Activated naive CD8-positive, alpha-beta T cell treated with anti-CD3 and anti-CD28 coated beads, Interleukin-2, amount 50 U/mL, for 16 hours (primary cell): ENCODE measurements at places on chromosomes 2 and 18.

DNA sequence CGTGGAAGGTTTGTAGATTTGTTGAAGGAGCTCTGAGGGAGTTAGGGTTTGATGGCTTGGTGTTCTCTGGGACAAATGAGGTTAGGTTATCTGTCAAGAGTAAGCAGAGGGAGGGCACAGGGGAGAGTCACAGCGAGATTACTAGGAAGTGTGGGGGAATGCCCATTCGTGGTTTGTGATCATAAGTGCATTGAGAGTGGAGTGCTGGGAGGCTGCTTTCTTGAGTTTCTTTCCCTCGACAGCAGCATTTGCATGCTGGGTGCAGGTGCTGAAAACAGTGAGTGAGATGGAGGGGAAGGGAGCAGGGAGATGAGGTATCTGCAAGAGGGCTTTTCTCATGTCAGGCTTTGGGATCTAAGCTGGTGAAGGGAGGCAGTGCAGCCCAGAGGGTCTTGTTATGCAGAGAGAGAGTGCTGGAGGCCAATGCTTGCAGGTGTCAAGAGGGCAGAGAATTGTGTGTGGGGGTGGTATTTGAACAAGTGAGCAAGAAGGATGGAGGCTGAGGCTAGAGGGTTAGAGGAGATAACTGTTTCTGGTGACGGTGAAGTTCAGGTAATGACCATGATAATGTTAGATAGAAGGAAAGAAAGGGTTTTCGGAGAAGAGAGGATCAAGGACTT, 8.8 kb downstream of the RALB start:
- no peak for DNase-seq

DNA sequence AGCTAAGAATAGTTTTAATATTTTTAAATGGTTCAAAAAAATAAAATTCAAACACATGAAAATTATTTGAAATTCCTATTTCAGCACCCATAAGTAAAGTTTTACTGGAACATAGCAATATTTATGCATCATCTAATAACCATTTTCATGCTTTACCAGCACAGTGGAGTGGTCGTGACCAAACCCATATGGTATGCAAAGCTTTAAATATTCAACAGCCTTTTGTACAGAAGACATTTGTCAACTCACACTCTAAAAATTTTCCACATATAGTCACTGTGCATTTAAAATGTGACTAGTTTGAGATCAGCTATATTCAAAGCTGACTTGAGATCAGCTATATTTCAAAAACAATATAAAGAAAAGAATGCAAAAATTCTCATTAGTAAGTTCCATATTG, 46.2 kb downstream of the PUM2 start:
- DNase-seq, result no peak

GRCh38 chr18:79068341-79068936, 755 bp upstream of the ATP9B start:
- no peak for DNase-seq

DNA sequence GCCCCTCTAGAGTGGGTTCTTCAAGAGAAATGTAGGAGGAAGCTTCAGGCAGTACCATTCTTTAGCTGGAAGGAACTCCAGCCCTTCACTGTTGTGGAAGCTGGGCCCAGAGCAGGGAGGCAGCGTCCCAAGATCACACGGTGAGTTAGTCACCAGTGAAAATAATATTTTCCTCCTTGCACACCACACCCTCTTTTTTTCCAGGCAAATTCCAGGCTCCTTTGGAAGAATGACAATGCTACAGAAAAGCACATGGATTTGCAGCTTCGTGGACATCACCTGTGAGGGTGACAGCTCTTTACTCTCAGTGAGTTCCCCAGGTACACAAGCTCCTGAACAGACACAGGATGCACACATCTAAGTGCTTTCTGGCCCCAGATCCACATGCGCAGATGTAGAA, 157.1 kb downstream of the COL6A3 start:
- no peak for DNase-seq

GRCh38 chr2:134774786-134775641, 56.2 kb upstream of the TMEM163 start:
- DNase-seq, result no peak

GRCh38 chr2:24908461-24908901, 11.6 kb downstream of the ADCY3 start:
- DNase-seq, result no peak

DNA sequence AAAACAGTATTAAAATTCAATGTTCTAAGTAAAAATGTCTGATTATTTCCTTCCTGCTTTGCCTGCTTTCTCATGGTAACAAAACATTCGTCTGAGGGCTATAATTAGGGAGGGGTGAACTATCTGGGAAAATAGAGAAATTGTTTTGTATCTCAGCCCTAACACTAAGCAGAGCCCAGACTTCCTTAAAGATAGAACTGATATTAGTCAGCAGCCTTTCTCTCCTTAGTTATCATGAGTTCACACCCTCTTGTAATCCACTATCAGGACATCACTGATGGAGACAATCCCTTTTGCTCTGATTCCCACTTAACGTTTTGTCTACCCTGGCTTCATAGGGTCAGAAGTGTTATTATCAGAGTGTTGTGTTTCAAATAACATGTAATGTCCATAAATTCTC, 701.1 kb upstream of the ZEB2 start:
- DNase-seq, result no peak

DNA sequence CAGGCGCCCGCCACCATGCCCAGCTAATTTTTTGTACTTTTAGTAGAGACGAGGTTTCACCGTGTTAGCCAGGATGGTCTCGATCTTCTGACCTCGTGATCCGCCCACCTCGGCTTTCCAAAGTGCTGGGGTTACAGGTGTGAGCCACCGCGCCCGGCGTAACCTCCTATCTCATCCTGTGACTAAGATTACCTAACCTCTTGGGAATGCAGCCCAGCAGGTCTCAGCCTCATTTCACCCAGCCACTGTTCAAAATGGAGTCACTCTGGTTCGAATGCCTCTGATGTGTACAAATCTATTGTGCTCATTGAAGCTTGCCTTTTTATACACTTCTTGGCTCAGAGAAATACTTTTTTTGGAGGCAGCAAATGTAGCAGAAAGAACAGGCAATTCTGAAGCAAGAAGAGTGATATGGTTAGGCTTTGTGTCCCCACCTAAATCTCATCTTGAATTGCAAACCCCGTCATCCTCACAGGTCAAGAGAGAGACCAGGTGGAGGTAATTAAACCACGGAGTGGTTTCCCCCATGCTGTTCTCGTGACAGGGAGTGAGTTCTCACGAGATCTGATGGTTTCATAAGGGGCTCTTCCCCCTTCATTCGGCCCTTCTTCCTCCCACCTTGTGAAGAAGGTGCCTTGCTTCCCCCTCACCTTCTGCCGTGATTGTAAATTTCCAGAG, 60.6 kb downstream of the SLC4A3 start:
- DNase-seq, result no peak

GRCh38 chr2:42810971-42811811, 18.8 kb upstream of the HAAO start:
- no peak for DNase-seq

DNA sequence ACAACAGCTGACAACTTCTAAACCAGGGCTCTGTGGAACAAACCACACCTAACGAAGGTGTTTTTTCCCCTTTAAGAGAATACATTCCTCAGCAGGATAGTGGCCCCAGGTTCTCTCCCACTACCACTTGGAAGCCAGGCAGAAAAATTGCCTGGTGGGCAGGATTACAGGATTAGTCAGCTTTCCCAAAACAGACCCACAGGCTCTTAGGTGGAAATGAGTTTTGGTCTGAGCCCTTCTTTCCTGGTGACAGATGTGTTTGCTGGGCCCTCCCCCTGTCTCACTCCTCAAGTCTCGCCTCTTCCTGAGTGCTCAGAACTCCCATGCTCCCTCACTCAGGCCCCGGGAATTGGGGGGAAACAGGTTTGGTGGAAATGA, 139.4 kb upstream of the HAAO start:
- DNase-seq, result no peak

DNA sequence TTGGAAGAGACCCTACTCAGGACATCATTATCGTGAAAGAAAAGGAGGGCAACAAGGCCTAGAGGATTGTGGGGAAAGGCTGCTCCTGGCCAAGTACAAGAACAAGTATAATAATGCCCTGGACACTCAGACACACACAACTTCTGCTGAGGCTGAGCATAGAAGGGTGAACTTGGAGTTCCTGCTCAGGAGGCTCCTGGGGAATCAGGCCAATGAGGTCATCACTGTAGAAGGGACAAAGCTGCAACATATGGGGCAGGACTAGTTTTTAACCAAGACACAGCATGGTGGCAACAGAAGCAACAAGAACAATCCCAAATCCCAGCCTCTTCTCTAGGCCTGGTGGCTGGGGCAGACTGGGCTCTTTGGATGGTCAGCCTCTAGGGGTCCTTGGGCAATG, 102.6 kb downstream of the POLR1A start:
- no peak for DNase-seq

GRCh38 chr2:229748950-229749349, 34.6 kb upstream of the DNER start:
- DNase-seq, result no peak

DNA sequence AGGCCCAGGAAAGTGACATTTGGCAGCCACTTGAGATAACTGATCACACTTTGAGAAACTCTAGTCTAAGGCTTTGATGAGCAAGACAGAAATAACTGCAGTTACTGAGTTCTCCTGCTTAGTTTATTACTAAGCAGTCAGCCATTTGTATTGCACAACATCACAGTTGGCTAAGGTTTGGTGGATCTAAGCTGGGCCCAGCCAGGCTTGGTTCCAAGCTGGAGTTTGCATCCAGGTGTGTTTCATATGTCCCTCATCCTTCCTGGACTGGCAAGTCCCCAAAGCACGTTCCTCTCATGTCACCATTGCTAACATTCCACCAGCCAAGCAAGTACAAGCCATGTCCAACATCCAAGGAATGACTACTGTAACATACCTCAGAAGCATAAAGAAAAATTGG, 71.3 kb upstream of the ZNF532 start:
- no peak for DNase-seq

DNA sequence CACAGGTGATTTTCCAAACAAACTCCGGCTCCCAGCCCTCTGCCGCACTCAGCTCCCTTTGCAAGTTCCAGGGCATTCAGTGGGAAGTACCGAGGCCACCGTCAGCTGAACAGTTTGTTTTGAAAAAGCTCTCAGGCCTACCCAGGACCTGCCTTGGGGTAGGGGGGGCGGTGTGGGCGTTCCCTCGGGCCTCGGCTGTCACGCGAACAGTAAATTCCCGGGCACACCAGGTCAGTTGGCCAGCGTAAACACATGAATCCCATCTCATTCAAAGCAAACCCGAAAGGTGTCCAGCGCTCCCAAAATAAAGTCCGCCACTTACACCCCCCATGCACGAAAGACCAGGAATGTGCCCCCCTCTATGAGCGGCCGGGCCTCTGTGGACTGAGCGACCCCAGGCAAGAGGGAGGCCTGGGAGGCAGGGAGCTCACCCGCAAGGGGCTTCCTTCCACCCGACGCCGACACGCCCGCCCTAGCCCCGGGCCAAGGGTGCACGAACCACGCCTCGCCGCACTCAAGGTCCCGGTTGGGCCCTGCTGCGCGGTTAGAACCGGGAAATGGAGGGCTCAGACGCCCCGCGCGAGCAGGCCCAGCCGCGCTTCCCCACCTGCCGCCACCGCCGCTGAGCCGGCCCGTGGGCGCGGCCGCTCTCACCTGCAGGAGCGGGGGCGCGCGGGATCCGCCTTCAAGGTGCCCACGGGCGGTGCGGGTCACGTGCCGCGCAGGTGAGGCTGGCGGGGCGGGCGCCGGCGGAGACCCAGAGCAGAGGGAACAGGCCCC, at the start of gene WDSUB1:
TSS of gene WDSUB1 (minus strand) at position 775 of the 780 bp plus-strand sequence. CDS start 3,634 bp downstream, outside the sequence.
- no peak for DNase-seq

DNA sequence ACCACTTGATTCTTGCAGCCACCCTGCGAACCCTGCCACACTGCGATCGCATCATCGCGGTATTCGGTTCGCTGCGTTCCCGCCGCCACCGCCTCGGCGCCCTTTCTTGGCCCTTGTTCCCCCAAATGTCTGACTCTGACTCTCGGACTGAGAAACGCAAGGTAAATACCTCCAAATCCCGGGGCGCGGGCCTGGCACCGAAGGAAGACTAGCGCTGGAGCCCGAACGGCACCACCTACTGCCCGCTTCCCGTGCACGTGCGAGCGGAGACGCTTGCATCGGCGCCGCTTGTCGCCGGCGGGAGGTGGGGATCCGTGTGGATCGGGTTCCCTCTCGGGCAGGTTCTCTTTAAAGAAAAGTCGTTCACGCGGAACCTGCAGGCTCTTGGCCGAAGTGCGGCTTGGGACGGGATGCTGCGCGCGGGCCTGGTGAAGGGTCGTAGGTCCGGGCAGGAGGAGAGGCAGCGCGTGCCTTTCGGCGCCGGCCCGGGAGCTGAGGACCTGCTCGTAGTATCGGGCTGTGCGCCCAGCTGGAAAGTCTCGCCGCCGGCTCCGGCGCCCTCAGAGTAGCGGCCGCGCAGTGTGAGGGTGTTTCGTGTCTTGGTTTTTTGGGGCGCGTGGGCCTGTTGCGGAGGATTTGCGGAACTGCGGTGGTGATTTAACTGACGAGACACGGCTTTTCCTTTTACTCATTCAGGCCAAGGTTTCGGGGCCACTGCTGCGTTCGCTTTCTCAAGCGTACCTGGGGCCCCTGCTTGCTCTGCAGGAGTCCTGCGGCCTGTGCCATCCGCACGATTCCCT, 514 bp downstream of the BCL2L11 start:
- no peak for DNase-seq

GRCh38 chr2:223586261-223586660, 15.9 kb downstream of the SCG2 start:
- no peak for DNase-seq

- DNase-seq, result no peak
These were observed 1363.6 kb upstream of the CHAC2 start for GRCh38 chr2:52404046-52404445.

GRCh38 chr2:216554755-216555154, 56.1 kb downstream of the RPL37A start:
- no peak for DNase-seq

DNA sequence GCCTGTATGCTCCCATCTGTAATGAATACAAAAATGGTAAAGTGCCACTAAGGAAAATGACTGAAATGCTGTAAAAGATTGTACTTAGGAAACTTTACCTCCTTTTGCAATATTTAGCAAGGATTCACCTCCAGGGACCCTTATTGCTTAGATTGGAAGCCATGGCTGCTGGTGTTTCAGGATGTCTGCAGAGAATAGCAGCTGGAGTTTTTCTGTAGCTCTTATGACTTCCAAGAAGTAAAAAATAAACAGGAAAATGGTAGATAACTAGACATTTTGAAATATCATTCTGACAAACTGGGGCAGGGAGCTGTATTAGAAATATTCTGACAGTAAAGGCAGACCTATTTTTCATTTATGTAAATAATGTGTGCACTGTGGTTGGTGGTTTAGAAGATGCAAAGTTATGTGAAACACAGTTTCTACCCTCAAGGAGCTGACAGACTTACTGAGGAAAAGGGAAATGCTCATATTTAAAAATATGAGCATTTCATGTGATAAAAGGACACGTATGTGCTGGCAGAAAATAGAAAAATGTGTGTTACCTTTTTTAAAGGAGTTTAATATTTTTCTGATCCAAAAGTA, 224.9 kb upstream of the BOD1L2 start:
- DNase-seq, result no peak

- DNase-seq, result no peak
These were observed 22.0 kb upstream of the MAP4K4 start for GRCh38 chr2:101675512-101675911.

GRCh38 chr2:30267161-30267975, 36.0 kb downstream of the LBH start:
- no peak for DNase-seq
